ENCODE measurements at places on chromosomes 7 and 10.

GRCh38 chr7:111126987-111127386 is 36.1 kb downstream of the LRRN3 start:
- DNase-seq = no peak

GRCh38 chr10:99975942-99976809 is 33.6 kb downstream of the DNMBP start:
- no peak for DNase-seq

DNA sequence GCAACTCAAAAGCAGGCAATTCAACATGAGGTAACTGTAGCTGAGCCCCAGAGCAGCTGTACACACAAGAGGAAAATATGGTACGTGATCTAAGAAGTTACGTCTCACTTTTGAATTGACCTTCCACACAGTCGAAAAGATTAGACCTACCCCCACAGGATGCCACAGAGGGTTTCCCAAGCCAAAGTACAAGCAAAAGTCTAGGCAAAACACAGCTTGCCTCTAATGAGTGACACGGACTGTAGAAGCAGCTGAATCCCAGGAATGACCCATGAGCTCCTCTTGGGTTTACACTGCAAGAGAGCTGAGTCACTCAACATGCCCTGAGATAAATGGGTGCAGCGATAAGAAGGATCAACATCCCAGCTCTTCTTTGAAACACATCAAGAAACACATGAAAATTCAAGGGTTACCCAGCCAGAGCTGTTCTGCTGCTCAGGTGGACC is 9.8 kb downstream of the CREB3L2 start:
- no peak for DNase-seq

- no peak for DNase-seq
Observed at GRCh38 chr10:3451516-3452172, 279.1 kb upstream of the PITRM1 start.

DNA sequence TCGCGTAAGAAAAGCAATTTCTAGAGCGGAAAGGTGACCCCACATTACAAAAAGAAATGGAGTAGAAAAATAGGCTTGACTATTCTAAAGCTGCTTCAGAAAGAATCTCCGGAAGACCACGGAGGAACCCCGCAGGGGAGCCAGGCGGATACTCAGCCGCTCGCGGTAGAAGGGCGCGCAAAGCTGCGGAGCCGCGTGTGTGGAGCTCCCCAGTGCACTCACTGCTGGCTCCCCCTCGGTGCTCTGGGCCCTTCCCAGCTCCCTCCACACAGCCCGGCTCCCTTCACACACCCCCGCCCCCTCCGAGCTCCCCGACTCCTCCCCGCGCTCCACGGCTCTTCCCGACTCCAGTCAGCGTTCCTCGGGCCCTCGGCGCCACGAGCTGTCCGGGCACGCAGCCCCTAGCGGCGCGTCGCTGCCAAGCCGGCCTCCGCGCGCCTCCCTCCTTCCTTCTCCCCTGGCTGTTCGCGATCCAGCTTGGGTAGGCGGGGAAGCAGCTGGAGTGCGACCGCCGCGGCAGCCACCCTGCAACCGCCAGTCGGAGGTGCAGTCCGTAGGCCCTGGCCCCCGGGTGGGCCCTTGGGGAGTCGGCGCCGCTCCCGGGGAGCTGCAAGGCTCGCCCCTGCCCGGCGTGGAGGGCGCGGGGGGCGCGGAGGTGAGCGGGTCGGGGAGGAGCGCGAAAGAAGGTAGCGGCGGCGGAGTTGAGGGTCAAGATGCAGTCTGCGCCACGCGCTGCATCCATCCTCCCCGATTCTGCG is at the start of gene STEAP2:
STEAP2 (plus strand) TSS at position 350 of the 758 bp plus-strand sequence. CDS start 13,343 bp downstream, outside the sequence.
- DNase-seq = no peak

DNA sequence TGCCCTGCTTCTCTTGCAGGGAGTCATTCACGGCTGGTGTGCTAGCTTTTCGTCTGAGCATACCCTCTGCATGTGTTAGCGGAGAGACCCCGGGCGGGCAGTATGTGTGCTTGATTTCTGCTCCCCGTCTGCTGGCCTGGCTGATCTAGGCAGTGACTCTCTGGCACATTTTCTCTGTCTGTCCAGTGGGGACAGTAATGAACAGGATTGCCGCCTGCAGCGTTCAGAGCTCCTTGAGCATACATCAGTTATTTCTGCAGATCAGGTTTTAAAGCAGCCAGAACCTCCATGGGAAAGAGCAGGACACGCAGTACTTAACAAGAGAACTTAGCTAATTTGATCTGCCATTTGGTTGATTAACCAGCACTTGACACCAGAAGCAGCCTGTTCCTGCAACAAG is 242.5 kb downstream of the CELF2 start:
- DNase-seq = no peak

DNA sequence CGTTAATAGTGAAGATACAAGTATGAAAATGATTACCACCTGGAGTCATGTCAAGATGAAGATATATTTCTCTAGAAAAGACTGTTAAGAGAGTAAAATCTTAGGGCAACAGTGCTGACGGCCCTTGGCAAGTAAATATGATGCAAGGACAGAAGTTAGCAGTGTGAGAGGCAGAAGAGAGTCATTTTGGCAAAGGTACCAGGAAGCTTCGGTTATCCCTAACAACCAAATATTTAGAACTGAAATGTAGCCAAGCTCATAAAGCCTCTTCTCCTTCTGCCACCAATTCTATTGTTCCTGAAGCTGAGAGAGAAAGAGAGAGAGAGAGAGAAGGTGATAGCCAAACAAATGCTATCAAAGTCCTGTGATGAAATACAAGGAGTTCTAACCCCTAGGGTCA is 109.6 kb downstream of the MACC1 start:
- no peak for DNase-seq

DNA sequence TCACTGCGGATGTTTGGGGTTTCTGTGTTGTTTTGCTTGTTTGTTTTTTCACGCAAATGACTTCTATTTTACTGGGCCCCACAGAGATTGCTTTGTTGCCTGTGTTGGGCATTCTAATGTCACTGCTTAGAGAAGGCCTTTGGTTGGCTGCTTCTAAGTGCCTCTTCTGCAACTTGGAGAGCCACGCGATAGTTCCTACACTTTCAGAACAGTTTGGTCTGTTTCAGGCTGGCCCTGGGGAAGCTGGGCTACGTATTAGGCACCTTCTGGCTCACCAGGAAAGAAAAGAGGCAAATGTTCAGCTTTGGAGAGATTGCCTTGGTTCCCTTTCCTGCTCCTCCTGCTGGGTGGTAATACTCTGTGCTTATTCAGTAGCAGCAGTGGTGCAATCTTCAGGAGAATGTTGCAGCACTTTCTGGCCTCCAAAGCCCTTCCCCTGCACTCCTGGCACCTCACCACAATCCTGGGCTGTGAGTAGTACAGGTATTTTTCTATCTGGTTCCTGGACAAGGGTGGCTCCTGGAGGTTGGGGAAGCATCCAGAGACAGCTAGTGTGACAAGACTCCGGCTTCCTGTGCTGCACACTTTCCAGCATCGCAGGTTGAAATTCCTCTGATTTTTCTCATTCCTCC is 1.2 kb downstream of the ANTXRL start:
- DNase-seq = no peak

DNA sequence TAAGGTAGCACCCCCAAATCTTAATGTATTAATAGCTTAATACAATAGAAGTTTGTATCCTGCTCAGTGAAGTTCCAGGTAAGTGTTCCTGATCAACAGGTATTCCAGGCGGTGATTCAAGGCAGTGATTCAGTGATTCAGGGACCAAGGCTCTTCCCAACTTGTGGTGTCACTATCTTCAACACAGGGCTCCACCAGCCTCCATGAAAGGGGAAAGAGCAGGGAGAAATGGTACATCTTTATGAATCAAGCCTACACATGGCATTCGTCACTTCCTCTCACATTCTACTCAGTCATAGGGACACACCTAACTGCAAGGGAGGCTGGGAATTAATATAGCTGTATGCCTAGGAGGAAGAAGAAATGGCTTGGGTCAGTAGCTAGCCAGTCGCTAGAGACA is 5.1 kb downstream of the GOLGA7B start:
- DNase-seq = no peak

- no peak for DNase-seq
Observed at GRCh38 chr7:83934118-83934734, 260.4 kb downstream of the SEMA3A start.

All from activated naive CD4-positive, alpha-beta T cell (primary cell).